ENCODE measurements at places on chromosomes 13 and 19.

- DNase-seq = no peak
Measured at GRCh38 chr13:26880735-26881134, 120.1 kb upstream of the GPR12 start.

DNA sequence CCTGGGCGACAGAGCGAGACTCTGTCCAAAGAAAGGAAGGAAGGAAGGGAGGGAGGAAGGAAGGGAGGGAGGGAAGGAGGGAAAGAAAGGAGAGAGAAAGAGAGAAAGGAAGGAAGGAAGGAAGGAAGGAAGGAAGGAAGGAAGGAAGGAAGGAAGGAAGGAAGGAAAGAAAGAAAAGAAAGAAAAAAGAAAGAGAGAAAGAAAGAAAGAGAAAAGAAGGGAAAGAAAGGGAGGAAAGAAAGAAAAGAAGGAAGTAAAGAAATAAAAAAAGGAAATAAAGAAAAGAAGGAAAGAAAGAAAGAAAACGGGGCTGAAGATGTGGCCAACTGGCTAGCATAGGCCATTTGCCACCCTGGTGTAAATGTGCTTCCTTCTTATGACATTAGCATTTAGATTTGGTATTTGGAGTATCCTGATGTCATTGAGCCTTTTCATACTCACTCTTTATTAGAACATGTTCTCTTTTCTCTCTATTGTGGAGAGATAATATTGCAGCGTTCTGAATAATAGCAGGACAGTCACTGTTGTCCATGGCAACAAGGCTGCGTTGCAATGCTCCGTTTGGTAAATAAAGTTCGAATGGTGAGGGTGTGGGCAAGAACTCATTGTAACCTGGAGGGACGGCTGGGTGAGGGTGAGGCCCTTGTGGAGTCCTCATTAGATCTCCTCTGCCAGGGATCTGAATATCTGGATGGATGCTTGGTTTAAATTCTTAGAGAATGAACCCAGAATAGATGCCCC is 173.9 kb upstream of the UBL3 start:
- DNase-seq = peak; percentile 0

DNA sequence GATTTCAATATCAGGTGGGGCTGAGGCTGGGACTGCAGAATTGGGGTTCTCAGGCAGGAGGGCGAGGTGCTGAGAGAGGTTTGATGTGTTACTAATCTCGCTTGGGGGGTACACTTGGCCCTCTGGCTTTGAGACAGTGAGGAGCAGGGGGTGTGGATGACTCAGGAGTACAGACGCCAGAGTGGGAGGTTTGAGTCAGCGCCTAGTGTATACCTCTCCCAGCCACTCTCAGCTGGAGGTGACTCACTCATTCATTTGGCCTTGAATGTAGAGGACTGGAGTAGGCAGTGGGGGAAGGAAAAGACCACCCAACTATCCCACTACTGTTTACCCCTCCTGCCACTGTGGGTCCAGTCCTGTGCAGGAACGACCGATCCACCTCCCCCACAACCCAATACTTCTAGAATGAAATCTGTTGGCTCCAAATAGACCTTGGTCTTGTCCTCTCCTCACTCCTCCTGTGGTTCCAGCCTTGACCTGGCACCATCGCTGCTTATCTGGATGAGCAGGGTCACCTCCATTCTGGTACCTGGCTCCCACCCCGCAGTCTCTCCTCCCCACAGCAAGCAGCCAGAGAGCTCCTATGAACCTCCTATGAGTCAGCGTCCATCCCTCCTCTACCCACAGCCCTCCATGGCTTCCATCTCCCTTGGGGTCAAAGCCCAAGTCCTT is 20.1 kb upstream of the ZNRF4 start:
- no peak for DNase-seq

- no peak for DNase-seq
Measured at GRCh38 chr19:50808856-50809255, 14.7 kb downstream of the KLK1 start.

GRCh38 chr19:5138606-5139582 is 170.0 kb downstream of the KDM4B start:
- no peak for DNase-seq

GRCh38 chr13:94382960-94383359 is 96.5 kb downstream of the DCT start:
- no peak for DNase-seq

- no peak for DNase-seq
Measured at GRCh38 chr13:103983948-103984347, 917.7 kb upstream of the SLC10A2 start.

DNA sequence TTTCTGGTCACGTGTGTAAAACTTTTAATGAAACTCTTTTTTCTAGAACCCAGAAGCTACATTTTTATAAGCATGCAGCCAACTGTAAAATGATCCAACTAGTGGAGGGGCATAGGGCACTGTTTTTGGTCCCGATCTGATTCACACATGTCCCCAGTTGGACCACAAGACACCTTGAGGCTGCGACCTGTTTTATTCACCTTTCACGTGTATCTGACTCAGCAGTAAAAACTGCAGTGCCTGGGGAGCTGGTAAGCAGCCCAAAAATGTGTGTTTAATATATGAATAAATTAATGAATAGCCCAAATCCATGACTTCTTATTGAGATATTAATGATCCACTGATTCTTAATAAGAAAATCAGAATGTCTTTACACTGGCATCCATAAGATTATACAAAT is 140.4 kb downstream of the COL4A1 start:
- no peak for DNase-seq

- no peak for DNase-seq
Measured at GRCh38 chr19:29485293-29485692, 40.5 kb upstream of the VSTM2B start.

GRCh38 chr13:63699948-63700347 is 2284.3 kb upstream of the PCDH20 start:
- no peak for DNase-seq

- DNase-seq = no peak
Measured at GRCh38 chr13:47112903-47113299, 216.0 kb upstream of the HTR2A start.

DNA sequence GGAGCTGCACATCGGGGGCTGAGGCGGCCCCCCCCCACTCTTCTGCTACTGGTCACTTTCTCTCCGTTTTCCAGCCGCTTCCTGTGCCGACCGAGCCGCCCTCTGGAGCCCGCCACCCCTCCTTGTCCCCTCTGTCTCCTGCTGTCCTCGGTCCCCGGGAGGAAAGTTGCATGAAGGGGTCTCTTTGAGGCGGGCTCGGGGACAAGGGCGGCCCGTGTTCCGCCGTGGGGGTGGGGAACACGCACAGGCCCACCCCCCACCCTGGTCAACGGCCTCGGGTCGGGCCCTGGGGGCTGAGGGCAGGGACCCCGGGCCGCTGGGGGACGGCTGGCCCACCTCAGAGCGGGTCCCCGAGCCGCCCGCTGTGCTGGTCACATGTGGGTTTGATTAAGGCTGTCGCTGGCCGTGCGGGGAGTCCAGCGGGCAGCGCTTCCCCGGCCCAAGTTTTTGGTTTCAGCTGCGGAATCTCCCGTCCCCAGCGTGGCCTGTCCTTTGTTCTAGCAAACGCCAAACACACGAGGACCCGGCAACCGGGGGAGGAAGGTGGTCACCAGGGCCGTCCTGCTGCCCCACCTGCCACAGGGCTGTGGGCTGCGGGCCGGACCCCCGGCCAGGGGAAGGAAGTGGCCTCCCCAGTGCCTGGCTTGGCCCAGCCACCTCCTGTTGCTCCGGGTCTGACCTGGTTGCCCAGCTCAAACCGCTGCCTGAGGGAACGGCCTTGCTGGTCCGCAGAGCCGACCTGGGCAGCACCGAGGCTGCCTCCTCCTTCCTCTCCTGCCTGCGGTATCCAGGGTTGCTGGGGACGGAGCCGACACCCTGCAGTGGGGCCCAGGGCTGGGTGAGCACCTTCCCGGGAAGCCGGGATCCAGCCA is 1.9 kb downstream of the EFNA2 start:
- DNase-seq = no peak

- DNase-seq = no peak
Measured at GRCh38 chr13:108859197-108860012, 230.0 kb downstream of the MYO16 start.

DNA sequence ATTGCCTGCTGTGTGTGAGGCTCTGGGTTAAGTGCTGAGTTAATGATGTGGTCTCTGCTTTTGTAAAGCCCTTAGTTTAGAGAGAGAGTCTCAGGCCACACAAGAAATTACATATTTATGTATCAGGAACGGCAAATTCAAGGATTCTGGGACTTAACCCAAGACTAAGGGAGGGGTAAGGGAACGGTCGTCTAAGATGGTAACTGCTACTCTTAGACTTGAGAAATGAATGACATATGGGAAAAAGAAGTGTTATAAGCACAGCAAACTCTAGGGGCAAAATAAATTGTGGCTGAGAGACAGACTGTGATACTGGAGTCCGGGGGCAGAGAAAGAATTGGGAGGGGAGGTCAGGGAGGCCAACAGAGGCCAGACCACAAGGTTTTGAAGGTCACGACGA is 10.2 kb downstream of the VSIG10L start:
- no peak for DNase-seq

- no peak for DNase-seq
Measured at GRCh38 chr19:50046649-50047503, 21.1 kb downstream of the ZNF473 start.

DNA sequence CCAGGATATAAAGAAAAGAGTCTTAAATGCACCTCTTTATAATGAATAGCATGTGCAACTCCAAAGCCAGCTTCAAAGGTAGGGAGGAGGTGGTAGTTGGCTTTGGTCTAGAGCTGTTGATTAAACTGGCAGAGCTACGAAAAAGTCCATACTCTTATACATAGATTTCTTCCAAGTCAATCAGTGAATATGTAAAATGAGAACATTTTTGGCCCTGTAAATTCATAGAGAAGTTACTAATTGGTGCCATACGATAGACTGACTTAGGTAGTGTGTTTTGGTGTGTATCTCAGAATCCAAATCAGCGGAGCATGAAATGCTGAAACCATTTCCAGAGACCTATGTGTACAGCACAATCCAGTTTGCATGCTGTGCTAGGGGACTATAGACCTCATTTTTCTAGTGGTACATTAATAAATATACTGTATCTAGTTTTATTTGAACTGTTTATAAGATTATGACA is 17.1 kb upstream of the DPY19L3 start:
- peak; percentile 12 for DNase-seq

DNA sequence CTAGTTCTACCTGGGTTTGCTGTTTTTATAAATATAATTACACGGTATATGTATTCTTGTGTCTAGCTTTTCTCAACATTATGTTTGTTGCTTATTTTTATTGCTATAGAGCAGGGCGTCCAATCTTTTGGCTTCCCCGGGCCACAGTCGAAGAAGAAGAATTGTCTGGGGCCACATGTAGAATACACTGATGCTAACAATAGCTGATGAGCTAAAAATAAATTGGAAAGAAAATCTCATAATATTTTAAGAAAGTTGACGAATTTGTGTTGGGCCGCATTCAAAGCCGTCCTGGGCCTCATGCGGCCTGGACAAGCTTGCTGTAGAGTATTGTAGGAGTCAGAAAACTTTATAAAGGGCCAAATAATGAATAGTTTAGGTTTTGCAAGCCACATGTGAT is 33.9 kb downstream of the GPR12 start:
- DNase-seq = no peak

DNA sequence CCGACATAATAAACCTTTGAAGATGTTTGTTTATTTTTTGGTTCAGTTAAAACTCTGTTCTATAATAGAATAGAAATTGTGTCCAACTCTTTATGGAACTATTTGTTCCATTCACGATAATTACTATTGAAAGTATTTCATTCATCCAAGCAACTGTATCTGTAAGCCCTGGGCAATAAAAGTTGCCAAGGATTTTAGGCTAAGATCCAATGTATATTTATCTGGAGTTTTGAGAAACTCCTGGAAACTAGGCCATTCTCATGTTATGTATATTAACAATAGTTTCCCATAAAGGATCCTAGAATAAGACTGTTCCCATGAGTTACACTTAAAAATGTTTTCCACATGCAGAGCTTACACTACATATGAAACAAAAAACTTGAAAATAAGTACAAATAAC is 261.6 kb downstream of the SLITRK6 start:
- DNase-seq = no peak

DNA sequence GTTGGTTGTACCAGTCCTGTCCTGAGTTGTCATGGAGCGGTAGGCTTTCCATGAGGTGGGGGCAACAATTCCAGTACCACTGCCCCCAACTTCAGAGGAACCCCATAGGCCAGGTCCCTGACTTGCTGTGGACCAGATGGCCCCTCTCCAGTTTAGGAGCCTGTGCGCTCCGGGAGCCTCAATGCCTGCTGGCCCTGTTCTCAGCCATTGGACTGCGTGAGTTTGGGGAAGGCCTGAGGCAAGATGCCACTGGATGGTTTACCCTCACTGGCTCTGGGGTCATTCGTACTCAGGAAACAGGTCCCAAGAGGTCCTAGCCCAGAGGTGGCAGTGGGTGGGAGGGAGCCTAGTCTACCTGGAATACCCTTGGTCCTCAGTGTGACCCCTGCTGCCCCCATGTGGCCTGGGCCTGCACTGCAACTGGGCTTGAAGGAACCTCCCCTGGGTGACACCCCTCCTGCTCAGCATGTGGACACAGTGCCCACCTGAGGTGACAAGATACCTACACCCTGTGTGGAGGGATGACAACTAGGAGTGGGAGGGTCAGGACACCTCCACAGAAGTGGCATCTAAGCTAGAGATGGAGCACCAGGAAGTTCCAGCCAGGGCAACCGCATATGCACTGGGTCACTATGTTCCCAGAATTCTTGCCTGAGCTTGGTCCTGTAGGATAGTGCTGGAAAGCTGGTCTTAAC is 6.0 kb upstream of the PRR19 start:
- DNase-seq = peak; percentile 73

DNA sequence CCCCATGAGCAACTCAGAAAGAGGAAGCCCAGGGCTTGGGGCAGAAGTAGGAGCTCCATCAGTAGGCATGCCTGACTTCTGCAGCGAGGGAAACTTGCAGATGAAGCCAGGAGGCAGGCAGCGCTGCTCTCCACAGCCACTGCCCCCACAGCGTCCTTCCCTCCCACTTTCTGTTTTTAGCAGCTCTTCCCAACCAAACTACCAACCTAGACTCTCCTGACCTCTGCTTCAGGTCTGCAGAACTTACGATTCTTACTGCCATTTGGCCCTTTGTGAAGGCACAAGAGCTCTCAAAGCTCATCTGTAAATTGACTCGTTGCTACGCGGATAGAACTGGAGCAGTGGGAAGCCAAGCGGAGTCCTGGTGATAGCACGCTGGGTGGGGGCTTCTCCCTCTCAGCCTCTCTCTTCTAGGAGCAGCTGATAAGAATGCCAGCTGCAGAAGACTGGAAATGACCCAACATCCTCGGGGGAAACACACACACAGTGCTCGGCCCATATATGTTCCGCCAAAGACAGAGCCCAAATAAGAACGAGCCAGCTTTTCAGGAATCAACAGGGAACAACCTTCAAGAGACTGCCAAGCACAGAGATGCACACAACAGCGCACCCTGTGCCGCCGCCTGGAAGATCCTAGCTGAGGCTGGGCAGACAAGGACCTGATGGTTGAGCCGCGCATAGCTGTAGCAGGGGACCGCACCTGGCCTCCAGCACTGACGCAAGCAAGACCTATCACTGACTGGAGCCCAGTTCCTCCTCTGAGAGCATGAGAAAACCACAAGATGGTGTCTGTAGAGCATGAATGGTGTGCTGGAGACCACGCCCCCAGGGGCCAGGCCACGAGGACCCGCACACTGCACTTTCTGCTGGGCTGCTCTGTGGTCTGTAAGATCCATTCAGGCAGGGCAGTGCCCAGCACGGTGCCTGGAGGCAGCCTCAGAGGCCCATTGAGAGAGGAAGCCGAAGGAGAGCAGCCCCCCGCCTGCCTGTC is 15.9 kb upstream of the SLC35E1 start:
- peak; percentile 18 for DNase-seq

GRCh38 chr13:40653527-40654318 is 12.7 kb downstream of the FOXO1 start:
- DNase-seq = no peak

- no peak for DNase-seq
Measured at GRCh38 chr19:16371540-16371986, 46.9 kb downstream of the KLF2 start.

GRCh38 chr19:38915329-38916321 is 3.6 kb upstream of the CCER2 start:
- DNase-seq = no peak
